ENCODE measurements at places on chromosomes 6 and 20. TPM values are rescaled to one million over a fixed set of nuclear protein-coding genes. Genes with fewer than 3 reads are reported as not detected.

DNA sequence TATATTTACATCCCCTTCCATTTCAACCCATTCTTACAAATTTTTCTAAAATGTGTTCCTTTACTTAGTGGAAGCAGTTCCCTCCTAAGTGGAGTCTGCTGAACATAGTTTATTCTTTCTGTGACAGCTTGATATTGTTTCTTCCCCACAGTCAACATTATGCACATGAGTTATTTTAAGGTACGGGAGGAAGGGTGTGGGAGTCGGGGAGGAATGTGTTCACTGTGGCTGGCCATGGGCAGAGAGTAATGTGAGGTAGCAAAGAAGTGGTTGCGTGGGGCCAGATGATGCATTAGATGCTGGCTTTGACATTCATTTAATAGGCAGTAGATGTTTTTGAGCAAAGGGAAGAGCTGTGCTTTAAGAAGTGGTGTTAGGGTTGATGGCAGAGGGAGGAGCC lies 98.5 kb downstream of the ARMC2 start:
- no peak for DNase-seq

- DNase-seq: no peak
These were observed 7.9 kb upstream of the SLC22A16 start for GRCh38 chr6:110484321-110484720.

DNA sequence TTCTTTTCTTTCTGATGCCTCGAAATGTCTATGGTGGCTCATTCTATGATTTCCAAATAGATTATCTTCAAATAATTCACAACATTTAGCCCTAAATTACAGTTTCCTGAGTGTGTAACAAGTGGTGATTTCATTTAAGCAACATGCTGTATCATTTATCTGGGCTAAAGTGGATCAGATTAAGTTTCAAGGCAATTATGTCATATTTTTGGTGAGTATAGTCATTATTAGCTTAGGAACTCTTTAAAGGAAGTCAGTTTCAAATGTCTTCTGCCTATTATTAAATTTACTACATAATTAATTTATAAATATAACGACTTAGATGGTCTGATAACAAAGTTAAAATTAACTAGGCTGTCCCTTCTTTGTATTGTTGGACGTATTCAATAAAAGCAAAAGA lies 847.9 kb upstream of the FLRT3 start:
- DNase-seq: no peak

CCM2L gene
- polyA plus RNA-seq: 23.1 TPM

PDE10A gene
- polyA plus RNA-seq: 1.1 TPM

- DNase-seq: no peak
These were observed 92.5 kb downstream of the ARMC2 start for GRCh38 chr6:108940741-108941140.

- no peak for DNase-seq
These were observed 8.6 kb downstream of the AARS2 start for GRCh38 chr6:44304282-44305199.

GRCh38 chr20:36152261-36152660 lies 2.3 kb upstream of the EPB41L1 start:
- no peak for DNase-seq

DNA sequence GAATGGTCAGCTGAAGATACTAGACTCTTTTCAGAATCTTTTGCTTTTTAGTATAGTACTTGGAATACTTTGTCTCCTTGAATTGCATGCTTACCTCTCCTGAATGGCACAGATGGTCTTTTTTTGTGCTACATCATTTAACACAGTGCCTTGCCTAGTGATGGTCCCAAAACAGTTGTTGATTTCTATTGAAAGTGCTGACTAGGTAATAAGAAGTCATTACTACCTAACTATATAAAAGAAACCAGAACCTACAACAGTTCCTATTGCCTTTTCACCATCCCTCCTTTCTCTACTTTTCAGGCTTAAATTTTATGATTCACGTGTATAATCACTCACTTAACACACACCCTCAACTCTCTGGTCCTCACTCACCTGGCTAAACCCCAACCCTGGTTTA lies 64.6 kb upstream of the PRND start:
- DNase-seq: no peak

GRCh38 chr20:50654904-50655303 lies 36.4 kb downstream of the RIPOR3 start:
- DNase-seq: no peak

GRCh38 chr6:134346932-134347545 lies 29.1 kb upstream of the SGK1 start:
- DNase-seq: no peak

GRCh38 chr6:35787266-35788218 lies 6.7 kb downstream of the CLPSL1 start:
- DNase-seq: no peak

- no peak for DNase-seq
These were observed 567.3 kb upstream of the BTBD3 start for GRCh38 chr20:11350126-11351005.

TMEM151B gene
- 11.6 TPM for polyA plus RNA-seq

DNA sequence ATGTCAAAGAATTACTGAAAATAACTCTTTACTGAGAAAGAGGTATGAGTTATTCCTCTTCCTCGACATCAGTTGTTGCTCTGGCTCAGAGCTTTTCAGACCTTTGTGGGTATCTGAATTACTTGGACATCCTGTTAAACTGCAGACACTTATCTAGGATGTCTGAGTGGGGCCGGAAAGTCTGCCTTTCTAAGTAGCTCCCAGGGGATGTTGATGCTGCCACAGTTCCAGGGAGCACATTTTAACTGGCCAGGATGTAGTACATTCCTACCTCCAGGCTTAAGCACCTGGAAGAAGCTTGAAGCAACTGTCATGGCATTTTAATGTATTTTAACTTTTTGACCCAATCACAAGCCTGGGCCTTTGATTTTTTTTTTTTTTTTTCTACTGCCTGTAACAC lies 265.8 kb upstream of the PLCB4 start:
- no peak for DNase-seq

BPIFB1 gene
- polyA plus RNA-seq: not detected

DNA sequence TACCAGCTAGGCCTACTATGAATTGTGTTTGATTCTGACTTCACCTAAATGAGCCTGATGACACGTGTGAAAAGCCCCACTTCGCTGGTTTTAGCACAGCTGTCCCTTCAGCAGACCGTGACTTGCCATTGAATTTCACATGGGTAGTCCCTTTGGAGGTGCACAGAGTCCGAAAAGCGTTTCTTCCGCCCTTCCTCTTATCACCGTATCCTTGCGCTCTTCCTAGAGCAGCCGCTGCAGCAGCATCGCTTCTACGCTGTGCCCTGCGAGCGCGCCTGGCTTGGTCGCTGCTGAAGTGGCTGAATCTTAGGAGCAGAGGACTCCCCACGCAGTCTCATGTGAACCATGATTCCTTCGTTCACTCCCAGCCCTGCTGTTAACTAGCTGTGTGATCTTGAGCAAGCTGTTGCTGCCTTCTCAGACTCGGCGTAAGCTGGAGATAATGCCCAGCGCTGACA lies 127.0 kb downstream of the PACRG start:
- no peak for DNase-seq

- DNase-seq: no peak
These were observed 51.9 kb downstream of the SNAI1 start for GRCh38 chr20:50034567-50035180.

All from H1 (cell line).